ENCODE measurements at places on chromosomes 12 and 14.

- DNase-seq: no peak
Measured at GRCh38 chr12:32148372-32148771, 41.7 kb downstream of the BICD1 start.

DNA sequence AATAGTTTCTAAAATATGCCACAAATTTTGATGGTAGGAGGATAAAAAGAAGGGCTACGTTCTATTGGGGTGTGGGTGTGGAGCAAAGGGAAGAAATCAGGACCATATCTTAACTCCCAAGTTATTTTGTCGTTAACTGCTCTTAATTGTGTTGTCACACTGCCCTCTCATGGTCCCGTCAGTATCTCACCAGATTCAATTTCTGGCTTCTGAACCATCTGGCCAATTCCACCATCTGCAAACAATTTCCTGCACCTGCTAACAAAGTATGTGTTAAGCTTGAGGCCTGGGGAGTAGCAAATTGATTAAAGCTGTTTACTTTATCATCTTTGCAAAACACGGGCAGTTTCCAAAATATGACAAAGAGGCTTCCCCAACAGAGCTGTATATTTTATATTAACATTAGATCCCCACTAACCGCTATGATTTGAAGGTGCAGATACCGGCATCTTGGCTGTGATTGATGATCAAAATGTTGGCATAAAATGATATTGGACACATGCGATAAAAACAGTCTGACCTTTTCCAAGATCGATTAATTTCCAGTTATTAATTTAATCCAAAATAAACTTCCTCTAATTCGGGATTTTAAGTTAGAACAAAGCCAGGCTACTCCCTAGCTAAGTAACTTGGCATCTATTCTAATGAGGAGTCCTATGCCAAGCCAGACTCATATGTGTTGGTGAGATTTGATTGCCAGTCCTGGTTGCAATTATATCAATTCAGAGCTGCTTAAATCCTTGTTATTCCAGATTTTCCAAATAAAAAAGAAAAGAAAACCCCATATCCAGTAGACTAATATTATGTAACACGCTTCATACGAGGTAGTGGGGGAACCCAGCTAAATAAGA is 6.9 kb upstream of the DNM1L start:
- DNase-seq: peak; percentile 81

DNA sequence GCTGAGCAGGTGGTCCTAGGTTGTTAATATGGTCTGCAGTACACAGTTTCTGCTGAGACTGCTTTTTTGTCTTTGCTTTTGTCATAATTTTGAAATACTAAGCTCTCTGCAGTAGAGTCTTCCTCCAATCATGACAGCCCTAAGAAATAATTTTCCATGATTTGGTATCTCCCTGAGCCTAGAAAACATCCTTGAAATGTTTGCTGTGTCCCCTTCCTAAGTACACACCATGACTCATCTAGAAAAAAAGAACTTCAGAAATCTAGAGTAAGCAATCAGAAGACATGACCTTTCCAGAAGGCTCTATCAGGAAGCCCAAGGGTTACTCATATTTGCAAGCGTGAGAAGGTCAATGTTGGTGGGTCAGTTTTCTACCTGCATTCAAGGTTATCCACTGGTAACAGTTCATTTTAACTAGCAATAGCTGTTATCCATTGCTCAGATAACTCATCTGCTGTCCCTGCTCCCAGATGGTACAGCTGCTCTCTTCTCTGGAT is 16.4 kb downstream of the DAD1 start:
- no peak for DNase-seq

DNA sequence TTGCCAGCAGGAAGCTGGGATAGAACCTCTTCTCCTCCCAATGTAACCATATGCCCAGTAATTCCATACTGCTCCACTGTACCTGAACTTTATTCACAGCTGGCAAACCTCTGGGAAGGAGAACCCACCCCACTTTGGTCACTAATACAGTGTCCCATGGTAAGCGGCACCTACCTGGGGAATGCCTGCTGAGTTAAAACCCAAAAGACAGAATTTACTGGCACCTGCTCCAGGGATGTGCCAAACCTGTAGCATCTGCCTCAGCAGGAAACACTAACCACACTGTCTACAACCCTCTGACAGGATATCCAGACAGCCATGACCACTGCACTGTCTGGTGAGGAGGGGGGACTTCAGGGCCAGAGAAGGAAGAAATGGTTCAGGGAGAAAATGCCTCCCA is 26.6 kb downstream of the DDX24 start:
- no peak for DNase-seq

DNA sequence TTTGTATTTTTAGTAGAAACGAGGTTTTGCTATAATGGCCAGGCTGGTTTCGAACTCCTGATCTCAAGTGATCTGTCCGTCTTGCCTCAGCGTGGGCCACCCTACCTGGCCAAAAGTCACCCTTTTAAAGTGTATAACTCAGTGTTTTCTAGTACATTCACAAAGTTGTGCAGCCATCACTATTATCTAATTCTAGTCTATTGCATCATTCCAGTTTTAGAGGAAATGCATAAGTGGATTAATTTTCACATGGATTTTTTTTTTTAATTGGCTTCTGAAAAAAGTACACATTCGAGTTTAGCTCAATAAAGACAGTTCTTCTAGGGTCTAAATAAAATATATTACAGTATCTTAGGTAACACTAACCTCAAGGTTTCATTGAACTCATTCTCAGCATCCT is 3.7 kb downstream of the DEPDC4 start:
- DNase-seq: no peak

GRCh38 chr14:68759017-68759560 is 33.8 kb downstream of the ZFP36L1 start:
- no peak for DNase-seq

DNA sequence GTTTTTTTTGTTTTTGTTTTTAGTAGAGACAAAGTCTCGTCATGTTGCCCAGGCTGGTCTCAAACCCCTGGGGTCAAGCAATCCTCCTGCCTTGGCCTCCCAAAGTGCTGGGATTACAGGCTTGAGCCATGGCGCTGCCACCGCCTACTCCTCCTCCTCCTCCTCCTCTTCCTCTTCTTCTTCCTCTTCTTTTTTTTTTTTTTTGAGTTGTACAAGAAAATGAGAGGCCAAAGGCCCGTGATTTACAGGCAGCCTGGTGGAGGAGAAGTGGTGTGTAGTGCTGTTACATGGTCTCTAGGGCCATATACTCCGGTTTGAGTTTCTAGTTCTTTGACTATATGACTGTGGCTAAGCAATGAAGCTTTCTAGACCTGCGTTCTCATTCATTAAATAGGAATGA is 29.6 kb upstream of the SPPL3 start:
- no peak for DNase-seq

DNA sequence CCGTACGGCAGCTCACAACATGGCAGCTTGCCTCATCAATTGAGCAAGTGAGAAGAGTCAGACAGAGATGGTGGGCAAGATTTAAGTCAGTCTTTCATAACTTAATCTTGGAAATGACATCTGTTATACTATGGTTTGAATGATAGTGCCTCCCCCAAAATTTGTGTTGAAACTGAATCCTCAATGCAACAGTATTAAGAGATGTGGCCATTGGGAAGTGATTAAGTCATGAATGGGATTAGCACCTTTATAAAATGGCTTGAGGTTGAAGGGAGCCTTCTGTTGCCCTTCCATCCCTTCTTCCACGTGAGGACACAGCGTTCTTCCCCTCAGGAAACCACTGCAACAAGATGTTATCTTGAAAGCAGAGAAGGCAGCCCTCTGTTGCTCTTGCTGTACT is 124.2 kb downstream of the C12orf75 start:
- no peak for DNase-seq

- DNase-seq: no peak
Measured at GRCh38 chr12:3168223-3169221, 91.3 kb downstream of the TSPAN9 start.

Measured in HuH-7 (cell line).